ENCODE measurements at places on chromosomes 6 and 20.
A peak's percentile ranks its signal among the peaks of the same experiment; 100 is the strongest.

- no peak for DNase-seq
Measured at GRCh38 chr6:149899926-149900619, 2.2 kb upstream of the RAET1E start.

DNA sequence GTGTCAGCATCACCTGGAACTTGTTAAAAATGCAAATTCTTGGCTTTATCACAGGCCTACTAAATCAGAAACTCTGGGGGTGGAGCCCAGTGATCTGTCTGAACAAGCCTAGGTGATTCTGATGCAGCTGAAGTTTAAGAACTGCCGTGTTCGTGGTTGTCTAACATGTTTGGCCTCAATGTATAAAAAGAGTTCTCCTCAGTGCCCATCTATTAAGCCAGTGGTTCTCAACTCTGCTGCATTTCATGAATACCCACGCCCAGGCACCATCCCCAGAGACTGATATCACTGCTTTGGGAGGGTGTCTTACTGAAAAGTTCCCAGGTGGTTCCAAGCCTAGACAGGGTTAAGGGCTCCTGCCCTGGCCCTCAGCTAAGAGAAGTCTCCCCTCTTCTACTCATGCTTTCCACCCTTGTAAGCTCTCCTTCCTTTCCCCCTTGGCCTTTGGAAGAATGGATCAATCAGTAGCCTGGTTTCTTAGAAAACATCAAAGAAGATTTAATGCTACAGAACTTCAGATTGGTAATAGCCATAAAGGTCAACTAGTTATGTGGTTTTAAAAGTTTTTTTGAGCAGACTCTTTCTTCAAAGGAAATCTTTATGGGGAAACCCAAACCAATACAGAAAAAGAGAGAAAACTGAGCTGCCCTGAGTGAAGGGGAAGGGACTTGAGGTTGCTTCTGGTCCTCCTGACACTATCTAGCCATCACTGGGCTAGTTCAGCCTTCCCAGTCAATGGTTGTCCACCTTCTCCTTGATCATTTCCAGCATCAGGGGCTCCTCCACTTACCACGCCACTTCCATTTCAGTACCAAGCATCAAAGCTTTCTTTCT is 38.9 kb upstream of the TNFAIP3 start:
- DNase-seq, result peak; percentile 48

- no peak for DNase-seq
Measured at GRCh38 chr6:41199552-41200246, 1.2 kb downstream of the TREML2 start.

DNA sequence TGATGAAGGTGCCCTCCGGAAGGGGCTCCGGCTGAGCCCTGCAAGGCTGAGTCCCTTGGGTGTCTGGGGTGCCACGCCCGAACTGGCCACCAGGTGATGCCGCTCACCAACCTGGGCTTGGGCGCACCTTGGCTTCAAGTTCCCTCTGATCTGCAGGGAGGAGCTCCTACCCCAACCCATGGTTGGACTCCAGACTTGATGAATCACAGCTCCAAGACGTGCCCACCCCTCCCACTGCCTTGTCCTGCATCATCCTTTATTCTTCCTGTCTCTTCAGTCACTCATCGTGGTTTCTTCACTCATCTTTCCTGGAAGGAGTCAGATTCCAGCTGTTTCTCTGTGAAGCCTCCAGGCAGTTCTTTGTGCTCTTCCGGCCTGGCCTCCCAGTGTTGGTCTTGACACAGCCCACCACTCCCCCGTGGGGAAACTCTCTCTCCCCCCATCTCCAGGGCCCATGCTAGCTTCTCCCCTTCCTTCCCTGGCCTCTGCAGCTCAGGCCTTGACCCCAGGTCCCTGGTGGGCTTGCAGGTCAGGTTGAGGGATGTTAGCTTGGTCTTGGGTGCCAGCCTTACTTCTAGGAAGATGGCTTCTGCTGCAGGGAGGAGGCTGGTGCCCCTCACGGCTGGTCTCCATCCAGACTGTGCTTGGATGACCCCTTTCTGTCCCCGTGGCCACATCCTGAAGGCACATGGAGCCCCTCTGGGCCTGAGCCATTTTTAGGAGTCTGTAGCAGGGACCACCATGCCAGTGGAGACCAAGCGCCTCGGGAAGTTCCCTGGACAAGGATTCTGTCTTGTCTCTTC is 2.6 kb upstream of the ZBP1 start:
- DNase-seq, result peak; percentile 48

DNA sequence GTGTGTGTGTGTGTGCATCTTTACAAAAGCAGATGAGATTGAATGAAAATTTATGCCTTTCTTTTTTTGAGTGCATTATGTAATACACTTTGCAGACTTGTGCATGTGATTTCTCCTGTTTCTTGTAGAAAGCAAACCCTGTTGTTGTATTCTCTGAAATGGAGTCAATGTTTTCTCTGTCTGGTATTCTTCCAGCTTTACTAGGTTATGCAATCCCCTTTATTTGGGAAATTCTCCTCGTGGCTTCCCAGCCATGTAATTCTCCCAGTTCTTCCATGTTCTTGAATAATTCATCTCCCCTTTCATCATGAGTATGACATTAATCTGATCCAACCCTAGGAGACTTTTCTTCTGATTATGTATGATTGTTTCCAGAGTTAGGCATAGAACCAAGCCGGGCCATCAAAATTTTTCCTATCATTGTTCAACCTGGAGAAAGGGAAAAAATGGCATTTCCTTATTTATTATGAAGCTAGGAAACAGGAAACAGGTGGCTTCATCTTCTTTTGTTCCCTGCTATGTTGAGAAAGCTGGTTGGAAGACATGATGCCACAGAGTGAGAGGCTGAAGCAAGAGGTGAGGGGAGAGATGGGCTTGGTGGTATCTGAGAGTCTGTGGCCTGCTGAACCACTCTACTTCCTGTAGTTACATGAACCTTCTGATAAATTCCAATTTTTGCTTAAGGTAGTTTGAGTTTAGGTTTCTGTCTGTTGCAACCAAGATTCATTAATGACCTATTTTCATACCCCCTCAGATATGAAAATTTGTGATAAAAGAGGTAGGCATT is 68.8 kb downstream of the PRL start:
- DNase-seq, result no peak

DNA sequence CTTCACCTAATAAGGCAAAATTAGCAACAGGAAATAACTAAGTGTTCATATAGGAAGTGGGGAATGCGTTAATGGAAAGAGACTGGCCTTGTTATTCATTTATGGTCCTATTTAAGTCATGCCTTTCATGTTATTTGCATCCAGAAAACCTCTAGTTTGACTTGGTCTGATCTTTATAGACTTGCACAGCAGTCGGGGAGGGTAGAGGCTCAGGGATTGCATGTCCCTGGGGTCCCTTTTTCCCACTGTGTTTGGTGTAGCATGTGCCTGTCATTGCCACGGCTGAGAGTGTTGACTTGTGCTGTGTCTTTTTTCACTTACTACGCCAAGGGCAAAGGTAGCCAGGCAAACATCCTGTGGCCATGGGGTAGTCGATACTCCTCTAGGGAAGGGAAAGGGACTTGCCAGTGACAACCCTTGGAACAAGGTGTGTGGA is 105.4 kb upstream of the RIN2 start:
- no peak for DNase-seq

DNA sequence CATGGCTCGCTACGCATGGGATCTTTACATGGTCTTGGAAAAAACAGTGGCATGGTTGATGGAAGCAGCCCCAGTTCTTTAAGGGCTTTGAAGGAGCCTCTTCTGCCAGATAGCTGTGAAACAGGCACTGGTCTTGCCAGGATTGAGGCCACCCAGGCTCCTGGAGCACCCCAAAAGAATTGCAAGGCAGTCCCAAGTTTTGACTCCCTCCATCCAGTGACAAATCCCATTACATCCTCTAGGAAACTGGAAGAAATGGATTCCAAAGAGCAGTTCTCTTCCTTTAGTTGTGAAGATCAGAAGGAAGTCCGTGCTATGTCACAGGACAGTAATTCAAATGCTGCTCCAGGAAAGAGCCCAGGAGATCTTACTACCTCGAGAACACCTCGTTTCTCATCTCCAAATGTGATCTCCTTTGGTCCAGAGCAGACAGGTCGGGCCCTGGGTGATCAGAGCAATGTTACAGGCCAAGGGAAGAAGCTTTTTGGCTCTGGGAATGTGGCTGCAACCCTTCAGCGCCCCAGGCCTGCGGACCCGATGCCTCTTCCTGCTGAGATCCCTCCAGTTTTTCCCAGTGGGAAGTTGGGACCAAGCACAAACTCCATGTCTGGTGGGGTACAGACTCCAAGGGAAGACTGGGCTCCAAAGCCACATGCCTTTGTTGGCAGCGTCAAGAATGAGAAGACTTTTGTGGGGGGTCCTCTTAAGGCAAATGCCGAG is 78.2 kb downstream of the ASXL1 start:
- DNase-seq, result no peak

DNA sequence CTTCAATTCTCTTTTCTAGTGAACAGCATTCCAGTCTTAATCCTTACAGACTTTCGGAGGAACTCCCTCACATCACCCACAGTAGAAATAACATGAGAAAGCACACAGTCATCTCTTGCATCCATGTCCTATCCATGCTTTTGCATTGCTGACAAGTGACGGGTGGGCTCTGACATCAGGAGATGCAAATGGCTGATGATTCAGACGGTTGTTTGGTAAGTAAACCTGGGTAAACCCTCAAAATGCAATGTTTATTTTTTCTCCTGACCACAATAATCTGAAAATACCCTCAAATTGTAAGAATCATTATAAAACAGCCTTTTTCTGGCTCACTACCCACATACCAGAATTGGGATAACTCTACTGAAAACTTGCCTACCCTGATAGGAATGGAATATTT is 792.0 kb downstream of the MAFB start:
- DNase-seq, result no peak

- DNase-seq, result no peak
Measured at GRCh38 chr6:167793421-167793820, 33.3 kb upstream of the AFDN start.

DNA sequence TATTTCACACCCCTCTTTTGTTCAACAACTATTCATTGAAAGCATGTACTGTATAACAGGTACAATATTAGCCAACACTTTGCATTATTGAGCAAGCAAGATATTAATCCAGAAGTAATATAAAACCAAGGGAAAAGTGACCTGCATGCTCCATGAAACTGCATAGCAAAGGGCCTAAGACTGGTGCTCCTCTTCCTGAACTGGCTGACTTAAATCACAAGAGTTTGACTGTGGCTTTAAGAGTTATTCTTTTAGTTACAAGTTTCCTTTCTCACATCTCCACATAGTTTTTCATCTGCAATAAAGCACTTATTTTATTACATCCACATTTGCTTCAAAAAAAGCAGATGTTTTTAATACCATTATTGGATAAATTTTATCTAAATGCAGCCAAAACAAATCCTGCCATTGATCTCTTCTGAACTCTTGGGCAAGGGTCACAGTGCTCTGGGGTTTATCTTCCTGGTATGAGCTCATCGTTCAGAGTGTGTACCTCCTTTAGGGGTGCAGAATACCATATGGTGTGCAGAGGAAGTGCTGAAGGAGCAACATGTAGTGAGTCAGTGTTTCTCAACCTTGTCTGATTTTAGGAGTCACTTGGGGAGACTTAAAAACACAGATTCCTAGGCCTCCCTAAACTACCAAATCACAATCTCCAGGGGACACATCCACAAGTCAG is 1225.9 kb upstream of the MAP3K7 start:
- DNase-seq, result no peak

- DNase-seq, result no peak
Measured at GRCh38 chr6:33414592-33415271, 3.2 kb downstream of the CUTA start.

- no peak for DNase-seq
Measured at GRCh38 chr6:90765491-90765890, 178.6 kb upstream of the MAP3K7 start.

GRCh38 chr6:18527836-18528743 is 140.9 kb downstream of the RNF144B start:
- DNase-seq, result no peak

DNA sequence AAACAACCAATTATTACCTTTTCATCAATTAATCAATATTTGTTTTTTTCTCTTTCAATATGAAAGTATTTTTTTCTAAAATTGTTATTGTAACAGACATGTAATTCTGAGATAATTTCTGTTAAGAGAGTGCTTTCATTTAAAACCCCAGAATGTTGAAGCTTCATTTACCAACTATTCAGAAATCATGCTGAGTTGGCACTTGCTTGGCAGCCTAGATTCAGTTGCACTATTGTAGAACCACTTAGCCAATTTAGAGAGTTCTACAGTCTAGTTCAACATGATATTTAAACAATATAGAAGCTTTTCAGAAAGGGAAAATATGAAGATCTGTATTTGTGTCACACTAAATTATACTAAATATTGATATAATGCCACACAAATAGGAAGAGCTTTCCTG is 56.1 kb upstream of the NKAIN2 start:
- DNase-seq, result no peak

DNA sequence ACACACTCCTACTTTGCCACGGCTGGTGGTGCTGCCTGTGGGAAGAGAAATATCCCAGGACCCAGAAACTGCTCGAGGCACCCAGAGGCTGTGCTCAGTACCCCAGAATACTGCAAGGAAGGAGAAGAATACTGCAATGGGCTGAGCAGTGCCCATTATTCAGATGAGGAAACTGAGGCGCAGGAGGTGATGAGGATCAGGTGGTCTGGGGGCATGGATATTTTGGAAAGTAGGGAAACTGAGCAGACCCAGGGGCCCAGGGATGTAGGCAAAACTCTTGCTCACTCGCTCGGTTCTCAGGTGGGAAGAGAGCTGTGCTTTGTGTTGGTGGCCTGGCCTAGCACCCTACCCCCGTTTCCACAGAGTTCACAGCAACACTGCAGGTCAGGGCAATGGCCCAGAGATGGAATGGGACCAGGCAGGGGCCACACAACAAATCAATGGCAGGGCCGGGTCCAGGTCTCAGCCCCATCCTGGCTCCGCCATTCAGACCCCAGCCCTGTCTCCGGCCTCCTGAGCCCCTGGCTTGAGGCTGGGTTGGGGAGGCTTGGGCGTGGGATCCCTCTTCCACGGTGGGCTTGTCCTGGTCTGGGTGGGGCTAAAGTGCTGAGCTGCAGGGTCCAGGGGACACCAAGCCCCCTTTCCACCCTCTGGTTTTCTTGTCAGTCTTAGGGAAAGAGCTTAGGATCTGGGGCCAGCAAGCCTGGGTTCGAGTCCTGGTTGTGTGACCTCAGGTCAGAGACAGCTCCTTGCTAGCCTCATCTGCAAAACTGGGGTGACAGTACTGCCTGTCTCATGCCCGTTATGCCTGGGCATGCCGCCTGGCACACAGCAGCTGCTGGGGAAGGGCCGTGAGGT is 33.9 kb downstream of the SUN5 start:
- DNase-seq, result no peak

- no peak for DNase-seq
Measured at GRCh38 chr6:32742374-32742773, 1.2 kb downstream of the HLA-DQA2 start.

DNA sequence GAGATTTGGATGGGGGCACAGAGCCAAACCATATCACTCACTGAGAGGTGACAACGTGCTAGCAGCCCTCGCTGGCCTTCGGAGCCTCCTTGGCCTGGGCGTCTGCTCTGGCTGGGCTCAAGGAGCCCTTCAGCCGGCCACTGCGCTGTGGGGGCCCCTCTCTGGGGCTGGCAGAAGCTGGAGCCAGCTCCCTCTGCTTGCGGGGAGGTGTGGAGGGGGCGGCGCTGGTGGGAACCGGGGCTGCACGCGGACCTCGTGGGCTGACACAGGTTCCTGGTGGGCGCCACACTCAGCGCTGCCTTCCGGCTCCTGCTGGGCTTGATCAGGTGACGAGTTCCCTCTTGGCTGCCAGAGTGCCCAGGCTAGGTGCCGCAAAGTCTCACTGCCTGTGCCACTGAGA is 489.2 kb downstream of the PKHD1 start:
- DNase-seq, result no peak

GRCh38 chr6:129750360-129750759 is 40.4 kb upstream of the ARHGAP18 start:
- DNase-seq, result no peak

Measured in stimulated activated CD4-positive, alpha-beta T cell treated with anti-CD3 and anti-CD28 coated beads, Interleukin-2, amount 100 ng/mL, for 48 hours (primary cell).